ENCODE measurements at places on chromosomes 12 and 14. TPM values are rescaled to one million over a fixed set of nuclear protein-coding genes. Genes with fewer than 3 reads are reported as not detected.

Gene SMCO2
- 0.18 TPM for total RNA-seq

Gene LUM
- total RNA-seq = 49.0 TPM

Gene USP44
- total RNA-seq = 2.3 TPM

Gene PRICKLE1
- 85.7 TPM for total RNA-seq

Gene KIF21A
- 27.0 TPM for total RNA-seq

Gene SAMD4A
- total RNA-seq = 31.1 TPM

Gene KRT75
- not detected for total RNA-seq

Gene COQ5
- 51.4 TPM for total RNA-seq

Gene P2RX2
- 1.5 TPM for total RNA-seq

Gene KRT82
- total RNA-seq = not detected

Gene PFDN5
- 462 TPM for total RNA-seq

Gene RND1
- 4.3 TPM for total RNA-seq

Gene ZBTB39
- 8.9 TPM for total RNA-seq

Gene GLI1
- 13.4 TPM for total RNA-seq

Gene CIDEB
- total RNA-seq = 13.8 TPM
